ENCODE measurements at places on chromosomes 4 and X.

DNA sequence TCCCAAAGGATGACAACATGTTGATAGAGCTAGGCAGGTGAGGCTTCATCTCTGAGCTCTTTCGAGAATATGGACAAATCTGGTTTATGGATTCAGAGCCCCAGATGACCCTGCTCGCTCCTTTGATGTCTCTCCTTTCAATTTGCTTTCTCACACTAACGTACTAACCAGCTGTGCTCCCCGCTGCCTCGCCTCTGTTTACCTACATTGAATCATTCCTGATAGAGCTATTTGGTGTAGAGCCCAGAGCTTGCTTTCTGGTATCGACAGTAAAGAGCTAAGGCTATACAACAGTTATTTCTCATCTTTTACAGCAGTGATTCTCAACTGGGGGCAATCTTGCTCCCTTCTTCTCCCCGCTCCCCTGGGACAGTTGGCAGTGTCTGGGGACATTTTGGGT lies 8.9 kb upstream of the PHKA2 start:
- no peak for DNase-seq
- H3K27ac ChIP-seq: no peak overlapping the region
- no peaks in the 10 kb centered on the region for H3K27me3 ChIP-seq
- H3K4me3 ChIP-seq: no peak overlapping the region
- no peaks in the 10 kb centered on the region for H3K4me1 ChIP-seq

- no peak for DNase-seq
- peaks cover 24% of the 10 kb centered on the region for H3K27me3 ChIP-seq
- H3K36me3 ChIP-seq: no peaks in the 10 kb centered on the region
- H3K4me3 ChIP-seq: no peak overlapping the region
Observed at GRCh38 chrX:151977009-151977408, 2.5 kb upstream of the GABRE start.

DNA sequence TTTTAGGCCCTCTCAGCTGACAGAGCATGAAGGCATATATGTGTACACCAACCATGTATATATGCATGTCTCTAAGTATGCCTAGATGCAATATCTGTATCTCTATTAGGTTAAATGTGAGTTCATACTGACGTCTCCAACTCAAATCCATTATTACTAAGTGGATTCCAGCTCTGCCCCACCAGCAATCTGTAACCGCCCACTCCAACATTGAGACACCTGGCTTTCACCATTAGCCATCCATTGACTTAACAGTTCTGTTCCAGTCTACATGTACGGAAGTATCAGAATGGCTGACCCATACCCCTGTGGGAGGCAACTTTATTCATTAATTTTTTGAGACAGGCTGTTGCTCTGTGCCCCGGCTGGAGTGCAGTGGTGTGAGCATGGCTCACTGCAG lies 15.0 kb upstream of the SH3TC1 start:
- H3K27ac ChIP-seq: no peak overlapping the region
- H3K27me3 ChIP-seq: peaks cover 1% of the 10 kb centered on the region

- no peaks in the 10 kb centered on the region for H3K27me3 ChIP-seq
- DNase-seq: peak; percentile 32
- H3K36me3 ChIP-seq: peaks cover 5% of the 10 kb centered on the region
- peak overlapping the region; percentile 49 for H3K27ac ChIP-seq
- H3K4me1 ChIP-seq: peaks cover 30% of the 10 kb centered on the region
- H3K4me3 ChIP-seq: peak overlapping the region; percentile 34
Observed at GRCh38 chr4:6892190-6892908, 17.3 kb upstream of the TBC1D14 start.
